ENCODE measurements at places on chromosomes 2 and 18.

DNA sequence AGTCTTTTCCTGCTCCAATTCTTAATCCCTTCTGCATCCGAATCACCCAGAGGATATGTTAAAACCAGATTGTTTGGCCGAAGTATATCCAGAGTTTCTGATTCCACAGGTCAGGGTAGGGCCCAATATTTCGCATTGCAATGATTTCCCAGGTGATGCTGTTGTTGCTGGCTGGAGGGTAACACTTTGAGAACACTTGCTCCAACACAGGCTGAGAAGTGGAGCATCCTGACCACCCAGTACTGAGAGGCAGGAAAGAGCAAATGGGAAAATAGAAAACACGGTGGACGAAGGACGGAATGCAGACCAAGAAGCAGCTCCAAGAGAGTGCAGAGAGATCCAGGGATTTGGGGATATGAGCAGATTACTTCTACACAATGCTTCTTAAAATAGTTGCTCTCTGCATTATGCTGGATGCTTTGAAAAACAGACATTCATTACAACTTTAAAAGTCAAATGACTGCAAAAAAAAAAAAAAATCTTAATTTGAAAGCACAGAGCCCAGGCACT, 362.2 kb upstream of the SLC14A2 start:
- no peak for DNase-seq

DNA sequence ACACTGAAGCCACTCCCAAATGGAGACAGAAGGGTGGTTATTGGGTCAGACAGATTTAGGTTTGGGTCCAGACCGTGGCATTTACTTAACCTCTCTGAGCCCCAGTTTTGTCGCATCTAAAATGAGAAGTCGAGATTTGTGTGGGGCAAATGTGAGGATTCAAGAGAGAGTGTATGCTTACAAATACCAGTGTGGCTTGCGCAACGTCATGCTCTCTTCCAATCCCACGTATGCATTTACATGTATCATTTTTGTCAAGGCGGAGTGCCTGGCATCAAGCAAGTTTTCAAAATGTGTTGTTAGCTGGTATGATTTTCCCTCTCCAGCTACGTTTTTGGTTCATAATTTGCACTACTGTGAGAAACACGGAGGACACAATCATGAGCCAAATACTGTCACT, 197.9 kb downstream of the EPHA4 start:
- no peak for DNase-seq

- DNase-seq, result no peak
Measured at GRCh38 chr2:235116885-235117492, 165.2 kb downstream of the SH3BP4 start.

- no peak for DNase-seq
Measured at GRCh38 chr2:164993287-164994016, 38.1 kb upstream of the SLC38A11 start.

GRCh38 chr18:407191-407590, 93.3 kb downstream of the COLEC12 start:
- no peak for DNase-seq

DNA sequence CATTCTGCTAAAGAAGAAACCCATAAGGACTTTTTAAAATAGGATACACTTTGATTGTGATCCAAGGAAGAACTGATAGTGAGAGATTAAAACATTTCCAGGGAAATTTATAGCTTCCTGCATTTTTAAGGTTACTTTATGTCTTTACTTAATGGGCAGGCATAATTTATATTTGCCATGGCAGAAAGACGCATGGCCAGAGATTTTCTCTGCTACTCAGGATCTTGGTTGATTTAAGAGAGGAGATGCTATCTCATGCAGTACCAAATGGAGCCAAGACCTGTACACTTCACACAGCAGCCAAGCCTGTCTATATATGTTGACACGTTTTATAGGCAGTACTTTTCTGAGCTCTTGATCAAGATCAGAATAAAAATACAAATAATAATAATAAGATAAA, 60.9 kb upstream of the NT5C1B start:
- DNase-seq, result no peak

GRCh38 chr2:26675651-26676255, 16.8 kb upstream of the KCNK3 start:
- no peak for DNase-seq

DNA sequence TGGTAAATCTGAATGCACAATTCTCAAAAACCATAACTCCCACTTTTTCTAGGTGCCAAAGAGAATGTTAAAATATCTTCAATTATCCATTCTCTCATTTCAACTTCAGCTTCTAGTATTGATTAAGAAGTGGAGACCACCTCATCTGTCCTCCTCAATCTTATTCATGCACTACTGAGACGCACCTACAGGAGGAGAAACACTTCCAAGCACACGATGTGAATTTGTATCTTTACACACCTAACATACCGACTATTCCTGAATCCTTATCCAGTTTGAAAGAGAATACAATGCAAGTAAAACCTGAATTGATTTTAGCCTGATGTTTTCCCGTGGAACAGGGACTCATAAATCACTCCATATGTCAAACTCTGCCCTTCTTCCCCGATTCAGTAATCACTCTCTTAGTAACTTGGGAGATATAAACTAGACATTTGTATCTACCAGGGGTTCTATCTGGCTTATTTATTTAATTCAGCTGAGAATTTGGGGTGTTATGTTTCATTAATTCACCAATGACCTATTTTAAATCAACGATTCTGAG, 101.0 kb downstream of the MREG start:
- no peak for DNase-seq

DNA sequence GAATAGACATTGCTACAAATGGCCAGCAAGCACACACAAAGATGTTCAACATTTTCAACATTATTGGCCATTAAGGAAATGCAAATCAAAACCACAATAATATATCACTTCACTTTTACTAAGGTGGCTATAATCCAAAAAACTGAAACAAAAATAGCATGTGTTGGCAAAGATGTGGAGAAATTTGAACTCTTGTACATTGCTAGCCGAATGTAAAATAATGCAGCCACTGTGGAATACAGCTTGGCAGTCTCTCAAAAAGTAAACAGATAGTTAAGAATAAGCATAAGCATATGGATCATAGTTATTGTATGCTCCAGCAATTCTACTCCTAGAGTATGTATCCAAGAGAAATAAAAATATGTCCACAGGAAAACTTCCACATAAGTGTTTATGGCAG, 192.5 kb downstream of the EN1 start:
- DNase-seq, result no peak

GRCh38 chr2:29580223-29580622, 341.2 kb downstream of the ALK start:
- DNase-seq, result no peak

DNA sequence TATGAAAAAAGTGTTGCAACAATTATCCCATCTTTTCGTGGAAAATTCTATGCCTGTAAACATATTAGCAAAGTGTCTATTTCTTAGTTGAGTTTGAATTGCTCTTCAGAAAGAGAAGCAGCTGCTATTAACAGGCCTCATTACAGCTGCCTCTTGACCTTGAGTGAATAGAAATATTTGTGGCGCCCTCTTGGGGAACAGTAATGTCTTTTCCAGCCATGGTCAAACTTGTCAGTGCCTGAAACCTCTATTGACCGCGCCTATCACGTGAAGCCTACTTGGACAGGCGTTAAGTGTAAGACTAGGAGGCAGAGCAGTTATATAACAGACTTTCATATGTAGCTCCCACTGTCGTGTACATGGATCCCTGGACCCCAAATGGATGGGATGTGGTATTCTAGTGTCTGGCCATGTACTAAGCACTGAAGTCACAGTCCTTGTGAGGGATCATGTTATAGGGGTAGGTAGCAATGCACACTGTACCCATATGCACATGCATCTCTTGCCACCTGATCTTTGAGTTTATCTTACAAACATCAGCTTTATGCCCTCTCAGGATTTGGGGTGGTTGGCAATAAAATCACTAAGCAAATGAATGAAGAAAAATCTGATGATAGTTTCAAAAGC, 245.0 kb downstream of the PTGR3 start:
- peak; percentile 63 for DNase-seq

GRCh38 chr18:36509646-36510197, 212.2 kb downstream of the FHOD3 start:
- no peak for DNase-seq

DNA sequence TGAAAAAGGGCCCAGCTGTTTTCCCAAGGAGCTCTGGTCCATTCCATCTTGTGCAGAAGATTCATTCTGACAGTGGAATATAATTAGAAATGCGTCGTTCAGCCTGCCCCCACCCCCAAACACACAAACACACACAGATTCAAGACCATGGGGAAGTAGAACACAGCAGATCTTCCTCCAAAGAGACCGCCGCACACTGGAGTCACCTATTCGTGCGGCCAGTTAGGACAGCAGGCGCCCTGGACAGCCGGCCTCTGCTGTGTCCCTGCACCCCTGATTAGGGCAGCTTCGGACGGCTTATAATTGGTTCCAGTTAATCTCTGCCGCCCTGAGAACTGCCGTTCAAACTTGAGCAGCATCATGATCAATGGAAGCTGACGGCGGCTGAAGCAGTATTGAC, 116.0 kb downstream of the GBX2 start:
- DNase-seq, result no peak

DNA sequence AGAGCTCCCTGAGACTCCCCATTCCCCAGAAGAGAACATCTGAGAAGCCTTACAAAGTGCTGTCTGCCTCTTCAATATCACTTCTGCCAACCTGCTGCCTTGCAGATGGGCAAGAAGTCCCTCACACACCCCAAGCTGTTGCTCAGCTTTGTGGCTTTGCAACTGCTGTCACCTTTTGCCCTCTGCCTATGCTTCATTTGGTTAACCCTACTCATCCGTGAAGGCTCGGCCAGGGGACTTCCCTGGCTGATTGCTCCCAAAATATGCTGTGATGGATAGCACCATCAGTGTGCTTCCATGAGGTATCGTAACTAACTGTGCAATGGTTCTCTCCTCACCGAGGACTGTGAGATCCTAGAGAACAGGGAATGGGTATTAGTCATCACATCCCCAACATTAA, 88.9 kb upstream of the CYP1B1 start:
- DNase-seq, result no peak

- no peak for DNase-seq
Measured at GRCh38 chr2:16290311-16291020, 350.1 kb downstream of the MYCN start.

GRCh38 chr18:2102022-2102421, 469.3 kb downstream of the METTL4 start:
- DNase-seq, result no peak

Measured in testis (tissue), 5 donors.